ENCODE measurements at places on chromosomes 1 and 21. TPM values are rescaled to one million over a fixed set of nuclear protein-coding genes. Genes with fewer than 3 reads are reported as not detected.

GRCh38 chr1:109805486-109806165, 41.9 kb upstream of the EPS8L3 start:
- H3K4me1 ChIP-seq, result peaks cover 63% of the 10 kb centered on the region
- DNase-seq, result no peak
- H3K36me3 ChIP-seq, result no peaks in the 10 kb centered on the region
- H3K4me3 ChIP-seq, result no peak overlapping the region

DNA sequence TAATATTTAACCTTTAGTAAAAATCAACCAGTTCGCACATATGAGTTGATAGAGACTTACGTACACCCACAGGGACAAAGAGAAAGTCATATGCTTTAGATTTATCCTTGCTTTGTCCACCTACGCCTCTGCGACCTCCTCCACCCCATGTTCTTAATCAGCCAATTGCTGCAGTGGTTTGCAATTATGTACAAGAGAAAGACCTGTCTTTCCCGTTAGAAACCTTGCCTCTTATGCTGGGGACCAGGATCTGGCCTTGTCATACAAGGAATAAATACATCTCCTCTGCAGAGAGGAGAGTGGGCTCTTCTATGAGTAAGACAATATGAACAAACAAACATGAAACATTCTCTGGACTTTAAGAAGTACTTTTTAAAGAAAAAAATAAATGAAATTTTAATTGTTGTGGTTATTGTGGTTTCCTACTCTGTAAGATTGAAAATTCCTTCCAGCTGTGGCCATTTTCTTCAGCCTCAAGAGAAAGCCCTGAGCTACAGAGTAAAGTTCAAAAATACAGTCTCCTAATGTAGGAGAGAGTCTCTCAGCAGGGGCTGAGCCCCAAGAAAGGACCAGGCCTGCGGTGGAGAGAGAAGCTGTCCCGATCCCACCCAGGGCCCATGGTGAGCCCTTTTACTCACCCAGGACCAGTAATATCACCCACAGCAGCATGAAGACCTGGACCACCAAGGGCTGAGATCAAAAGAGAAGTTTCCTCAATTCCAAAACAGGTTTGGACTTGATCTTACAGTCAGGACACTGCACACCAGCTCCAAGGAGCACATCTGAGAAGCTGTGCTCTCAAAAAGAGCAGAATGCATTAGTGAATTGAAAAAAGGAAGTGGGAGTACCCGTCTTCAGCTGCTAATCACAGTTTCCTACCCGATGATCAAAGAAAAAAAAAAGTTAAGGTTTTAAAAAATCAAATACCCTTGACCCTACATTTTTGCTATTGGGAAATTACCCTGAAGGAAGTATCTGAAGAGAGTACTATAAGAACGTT, at the start of gene FCRL5:
Gene FCRL5, minus strand, starts transcription at position 822 of the 1,000 bp plus-strand sequence. Its CDS starts 153 bp downstream, at position 669.
- no peak within 1 kb of the TSS for H3K27ac ChIP-seq
- H3K27me3 ChIP-seq, result peaks cover 9% of the 10 kb centered on the region
- H3K4me1 ChIP-seq, result no peaks in the 10 kb centered on the region
- DNase-seq, result no peak

- no peaks in the 10 kb centered on the region for H3K27me3 ChIP-seq
- H3K27ac ChIP-seq, result no peak overlapping the region
- no peak for DNase-seq
- H3K36me3 ChIP-seq, result no peaks in the 10 kb centered on the region
- no peak overlapping the region for H3K4me3 ChIP-seq
Measured at GRCh38 chr1:45647248-45648021, 23.6 kb upstream of the CCDC17 start.

GRCh38 chr21:45001134-45002095, 61.6 kb downstream of the SLX9 start:
- H3K36me3 ChIP-seq, result peaks cover 2% of the 10 kb centered on the region
- no peak for DNase-seq
- H3K4me3 ChIP-seq, result no peak overlapping the region

GRCh38 chr1:226523646-226524406, 24.7 kb upstream of the STUM start:
- no peaks in the 10 kb centered on the region for H3K36me3 ChIP-seq
- no peak overlapping the region for H3K27ac ChIP-seq
- no peak overlapping the region for H3K4me3 ChIP-seq

DNA sequence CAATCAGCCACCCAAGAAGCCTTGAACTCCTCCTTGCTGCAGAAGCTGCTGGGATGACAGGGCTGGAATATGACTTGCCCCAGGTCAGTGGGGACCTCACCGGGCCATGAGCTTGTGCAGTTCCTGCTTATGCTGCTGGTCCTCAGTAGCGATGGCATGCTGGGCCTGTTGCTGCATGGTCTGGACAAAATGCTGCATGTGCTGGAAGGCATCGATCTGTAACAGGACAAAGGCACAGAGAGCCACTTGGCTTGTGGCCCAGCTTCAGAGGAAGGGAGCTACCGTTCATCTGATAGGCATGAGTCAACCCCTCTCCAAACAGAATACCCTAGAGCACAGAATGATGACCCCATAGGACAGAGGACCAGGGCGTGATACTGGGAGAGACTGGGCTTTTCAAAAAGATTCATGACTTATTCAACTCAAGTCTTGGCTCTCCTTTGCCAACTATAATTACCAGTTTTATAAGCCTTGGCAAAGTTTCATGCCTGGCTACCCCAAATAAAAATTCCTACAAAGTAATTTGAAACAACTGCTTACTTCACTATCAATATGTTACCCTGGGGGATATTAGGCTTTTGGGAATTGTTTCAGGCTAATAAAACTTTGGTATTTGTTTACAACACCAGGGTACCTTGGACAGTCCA, 34.7 kb upstream of the EXOSC10 start:
- H3K27ac ChIP-seq, result no peak overlapping the region
- H3K36me3 ChIP-seq, result no peaks in the 10 kb centered on the region
- H3K4me3 ChIP-seq, result no peak overlapping the region

- no peaks in the 10 kb centered on the region for H3K36me3 ChIP-seq
- H3K4me3 ChIP-seq, result peak overlapping the region; percentile 77
- peak; percentile 42 for DNase-seq
Measured at GRCh38 chr1:5667513-5668325, 324.5 kb downstream of the NPHP4 start.

DNA sequence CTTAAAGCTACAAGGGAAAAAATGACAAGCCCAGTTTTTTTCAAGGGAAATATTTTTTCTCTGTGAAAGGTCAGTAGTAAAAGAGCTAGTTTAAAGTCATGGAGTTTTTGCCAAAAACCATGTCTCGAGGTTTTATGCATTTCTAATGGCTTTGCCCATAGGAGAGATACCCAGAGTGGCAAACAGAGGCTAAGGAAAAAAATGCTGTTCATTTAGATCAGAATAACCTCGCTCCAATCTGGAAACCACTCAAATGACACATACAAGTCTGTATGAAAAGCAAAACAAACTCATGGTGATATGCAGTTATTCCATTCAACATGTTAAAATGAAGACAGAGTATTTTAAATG, 36.9 kb upstream of the EDEM3 start:
- H3K4me1 ChIP-seq, result peaks cover 1% of the 10 kb centered on the region
- no peaks in the 10 kb centered on the region for H3K27me3 ChIP-seq
- DNase-seq, result no peak
- H3K4me3 ChIP-seq, result no peak overlapping the region
- H3K36me3 ChIP-seq, result no peaks in the 10 kb centered on the region
- no peak overlapping the region for H3K27ac ChIP-seq

DNA sequence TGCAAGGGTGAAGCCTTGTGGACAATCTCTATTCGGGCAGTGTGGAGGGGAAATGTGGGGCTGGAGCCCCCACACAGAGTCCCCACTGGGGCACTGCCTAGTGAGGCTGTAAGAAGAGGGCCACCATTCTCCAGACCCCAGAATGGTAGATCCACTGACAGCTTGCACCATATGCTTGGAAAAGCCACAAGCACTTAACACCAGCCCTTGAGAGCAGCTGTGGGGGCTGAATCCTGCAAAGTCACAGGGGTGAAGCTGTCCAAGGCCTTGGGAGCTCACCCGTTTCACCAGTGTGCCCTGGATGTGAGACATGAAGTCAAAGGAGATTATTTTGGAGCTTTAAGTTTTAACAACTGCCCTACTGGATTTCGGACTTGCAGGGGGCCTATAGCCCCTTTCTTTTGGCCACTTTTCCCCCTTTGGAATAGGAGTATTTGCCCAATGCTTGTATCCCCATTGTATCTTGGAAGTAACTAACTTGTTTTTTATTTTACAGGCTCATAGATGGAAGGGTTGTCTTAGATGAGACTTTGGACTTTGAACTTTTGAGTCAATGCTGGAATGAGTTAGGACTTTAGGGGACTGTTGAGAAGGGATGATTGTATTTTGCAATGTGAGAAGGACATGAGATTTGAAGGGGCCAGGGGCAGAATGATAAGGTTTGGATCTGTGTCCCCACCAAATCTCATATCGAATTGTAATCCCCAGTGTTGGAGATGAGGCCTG, 16.3 kb upstream of the COL6A1 start:
- H3K36me3 ChIP-seq, result peaks cover 8% of the 10 kb centered on the region
- no peak for DNase-seq
- H3K4me1 ChIP-seq, result no peaks in the 10 kb centered on the region
- H3K27me3 ChIP-seq, result peaks cover 28% of the 10 kb centered on the region

- no peak overlapping the region for H3K4me3 ChIP-seq
- H3K27me3 ChIP-seq, result no peaks in the 10 kb centered on the region
- peaks cover 28% of the 10 kb centered on the region for H3K4me1 ChIP-seq
- DNase-seq, result no peak
- no peak overlapping the region for H3K27ac ChIP-seq
Measured at GRCh38 chr1:8866173-8866791, 12.2 kb downstream of the ENO1 start.

DNA sequence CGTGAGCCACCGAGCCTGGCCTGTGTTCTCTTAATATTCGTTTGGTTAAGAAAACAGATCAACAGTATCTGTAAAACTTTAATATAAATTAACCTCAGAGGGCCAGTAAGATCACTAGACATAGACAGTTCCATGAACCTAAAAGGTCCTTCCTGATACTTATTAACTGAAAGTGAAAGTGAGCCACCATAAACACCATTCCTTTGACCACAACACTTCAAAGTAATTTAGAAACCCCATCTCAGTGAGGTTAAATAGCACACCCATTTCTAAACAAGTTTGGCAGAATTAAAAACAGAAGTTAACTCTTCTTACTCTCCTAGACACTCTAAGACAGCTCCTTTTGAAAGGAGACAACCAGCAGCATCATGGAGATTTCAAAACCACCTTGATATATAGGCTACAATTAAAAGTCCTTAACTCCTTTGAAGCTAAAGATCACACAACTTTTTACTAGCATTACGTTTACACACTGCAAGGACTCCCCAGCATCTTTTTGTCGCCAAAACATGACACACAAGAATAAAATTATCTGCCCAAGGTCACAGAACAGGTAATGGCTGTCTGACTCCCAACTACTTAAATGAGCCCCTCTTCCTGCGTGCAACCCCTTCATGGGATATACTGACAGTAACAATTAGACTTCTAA, 2.2 kb downstream of the RNF19B start:
- peak overlapping the region; percentile 90 for H3K4me3 ChIP-seq
- H3K27ac ChIP-seq, result peak overlapping the region; percentile 64
- no peaks in the 10 kb centered on the region for H3K27me3 ChIP-seq
- no peaks in the 10 kb centered on the region for H3K36me3 ChIP-seq

GRCh38 chr1:218463194-218464156, 118.3 kb downstream of the TGFB2 start:
- no peak overlapping the region for H3K4me3 ChIP-seq
- H3K36me3 ChIP-seq, result no peaks in the 10 kb centered on the region
- no peaks in the 10 kb centered on the region for H3K4me1 ChIP-seq
- no peak overlapping the region for H3K27ac ChIP-seq

DNA sequence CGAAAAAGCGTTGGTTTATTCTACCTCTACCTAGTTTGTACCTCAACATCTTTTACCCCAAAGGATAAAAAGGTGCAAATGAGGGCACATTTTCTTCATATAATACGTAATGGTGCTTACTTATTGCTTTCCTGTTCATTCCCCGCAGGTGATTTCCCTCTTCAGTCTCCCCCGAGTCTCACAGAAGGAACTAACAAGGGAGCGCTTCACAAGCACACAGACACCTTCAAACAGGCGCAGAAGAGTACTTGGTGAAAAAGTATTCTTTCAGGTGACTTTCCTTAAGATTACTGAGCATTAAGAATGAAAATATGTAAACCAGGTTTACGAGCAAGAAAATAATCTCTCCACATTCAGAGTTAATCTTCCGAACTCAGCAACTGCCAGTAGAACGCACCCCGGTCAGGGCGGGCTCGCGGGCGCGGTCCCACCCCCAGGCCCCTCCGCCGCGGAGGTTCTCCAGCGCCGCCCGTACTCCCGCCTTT, 511 bp upstream of the RABGAP1L start:
- peak overlapping the region; percentile 97 for H3K27ac ChIP-seq
- peak; percentile 6 for DNase-seq

- no peaks in the 10 kb centered on the region for H3K4me1 ChIP-seq
- DNase-seq, result no peak
- no peaks in the 10 kb centered on the region for H3K27me3 ChIP-seq
- no peak overlapping the region for H3K4me3 ChIP-seq
- no peak overlapping the region for H3K27ac ChIP-seq
Measured at GRCh38 chr1:42669936-42670335, 11.7 kb downstream of the PPIH start.

DNA sequence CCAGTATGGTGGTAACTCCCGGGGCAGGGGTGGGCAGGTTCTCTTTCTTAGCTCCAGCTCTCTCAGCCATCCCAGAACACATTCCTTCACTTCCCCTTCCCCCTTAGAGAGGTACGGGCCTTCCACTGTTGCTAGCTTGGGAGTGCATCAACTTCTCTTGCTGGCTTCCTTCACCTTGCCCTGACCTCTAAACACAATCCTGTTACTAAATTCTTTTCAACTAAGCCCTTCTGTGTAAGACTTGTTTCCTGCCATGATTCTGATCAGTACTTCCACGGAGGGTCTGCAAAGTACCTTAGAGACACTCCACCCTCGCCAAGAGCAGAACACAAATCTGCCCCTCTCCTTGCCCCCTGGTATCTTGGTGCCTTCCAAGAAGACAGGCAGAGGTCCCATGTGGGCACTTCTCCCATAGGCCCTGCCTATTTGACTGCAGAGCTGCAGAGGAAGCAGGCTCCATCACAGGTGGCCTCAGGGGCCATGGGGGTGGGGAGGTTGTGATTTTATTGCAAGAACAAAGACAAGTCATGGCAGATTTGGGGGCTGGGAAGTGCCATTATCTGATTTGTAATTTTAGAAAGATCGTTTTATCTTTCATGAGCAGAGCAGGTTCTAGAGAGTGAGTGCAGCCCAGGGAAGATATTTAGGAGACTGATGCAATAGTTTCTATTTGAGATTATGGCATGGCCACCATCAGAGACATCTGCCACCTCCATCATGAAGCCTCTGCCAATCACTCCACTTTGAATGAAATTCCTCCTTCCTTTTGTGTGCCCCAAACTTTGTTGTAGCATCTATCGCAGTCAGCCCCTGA, 182.5 kb upstream of the JUN start:
- no peak for DNase-seq
- H3K27me3 ChIP-seq, result no peaks in the 10 kb centered on the region
- peak overlapping the region; percentile 1 for H3K4me3 ChIP-seq
- peaks cover 39% of the 10 kb centered on the region for H3K4me1 ChIP-seq
- H3K36me3 ChIP-seq, result no peaks in the 10 kb centered on the region
- H3K27ac ChIP-seq, result peak overlapping the region; percentile 85

- peak overlapping the region; percentile 80 for H3K4me3 ChIP-seq
- no peaks in the 10 kb centered on the region for H3K27me3 ChIP-seq
- H3K4me1 ChIP-seq, result peaks cover 98% of the 10 kb centered on the region
- peaks cover 4% of the 10 kb centered on the region for H3K36me3 ChIP-seq
Measured at GRCh38 chr1:42945164-42945563, 13.5 kb downstream of the SLC2A1 start.

The GART gene
- total RNA-seq, result 91.8 TPM

The CDA gene
- total RNA-seq, result not detected

The CELSR2 gene
- 6.8 TPM for total RNA-seq

The TRIM46 gene
- total RNA-seq, result 4.0 TPM

The ILDR2 gene
- 0.22 TPM for total RNA-seq

The FMOD gene
- total RNA-seq, result not detected

The KRTAP19-1 gene
- not detected for total RNA-seq

The FLG2 gene
- total RNA-seq, result 0.10 TPM

The PLEKHN1 gene
- 0.60 TPM for total RNA-seq

The LIN28A gene
- total RNA-seq, result not detected
